Activated T-helper 1 cell treated with anti-CD3 and anti-CD28 coated beads, Interleukin-12 subunit alpha, Interleukin-12 subunit beta, Interleukin-2, Interleukin-4 antibody, amounts not matched to agents 30 ng/mL and 10 ng/mL and 1 ng/mL, durations not matched to agents 14 hours and 24 hours and 36 hours (primary cell): ENCODE measurements at places on chromosomes 4 and X. TPM values are rescaled to one million over a fixed set of nuclear protein-coding genes. Genes with fewer than 3 reads are reported as not detected.

CFP gene
- 2.3 and 4.9 TPM in 2 replicates for total RNA-seq

DNA sequence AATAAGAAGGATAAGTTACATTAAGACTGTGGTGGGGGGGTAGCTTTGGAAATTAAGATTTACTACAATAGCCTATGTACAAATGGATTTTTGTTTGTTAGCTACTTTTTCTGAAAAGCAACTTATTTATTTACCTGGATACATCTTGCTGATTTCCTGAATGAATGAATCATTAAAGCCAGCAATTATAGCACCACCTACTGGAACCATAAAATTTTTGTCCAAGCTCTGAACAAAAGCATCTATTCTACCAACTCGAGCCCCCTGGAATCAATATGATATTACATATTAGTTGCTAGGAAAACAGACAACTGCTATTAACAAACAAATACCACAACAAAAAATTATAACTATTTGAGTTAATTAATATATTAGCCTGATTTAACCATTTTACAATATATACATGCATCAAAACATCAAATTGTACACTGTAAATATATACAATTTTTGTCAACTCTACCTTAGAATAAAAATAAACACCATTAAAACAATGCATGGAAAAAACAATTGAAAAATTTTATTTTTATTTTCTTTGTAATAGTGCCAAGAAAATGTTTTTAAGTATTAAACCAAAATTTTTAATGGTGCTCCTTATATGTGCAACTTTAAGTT, 15.3 kb downstream of the SEPSECS start:
- H3K4me3 ChIP-seq: no peak overlapping the region
- no peaks in the 10 kb centered on the region for H3K4me1 ChIP-seq
- no peak for DNase-seq
- no peaks in the 10 kb centered on the region for H3K27me3 ChIP-seq
- no peak overlapping the region for H3K27ac ChIP-seq

GRCh38 chrX:68763481-68763880, 65.3 kb upstream of the EFNB1 start:
- peaks cover 2% of the 10 kb centered on the region for H3K27me3 ChIP-seq
- no peaks in the 10 kb centered on the region for H3K4me1 ChIP-seq
- H3K27ac ChIP-seq: no peak overlapping the region
- no peaks in the 10 kb centered on the region for H3K36me3 ChIP-seq

DNA sequence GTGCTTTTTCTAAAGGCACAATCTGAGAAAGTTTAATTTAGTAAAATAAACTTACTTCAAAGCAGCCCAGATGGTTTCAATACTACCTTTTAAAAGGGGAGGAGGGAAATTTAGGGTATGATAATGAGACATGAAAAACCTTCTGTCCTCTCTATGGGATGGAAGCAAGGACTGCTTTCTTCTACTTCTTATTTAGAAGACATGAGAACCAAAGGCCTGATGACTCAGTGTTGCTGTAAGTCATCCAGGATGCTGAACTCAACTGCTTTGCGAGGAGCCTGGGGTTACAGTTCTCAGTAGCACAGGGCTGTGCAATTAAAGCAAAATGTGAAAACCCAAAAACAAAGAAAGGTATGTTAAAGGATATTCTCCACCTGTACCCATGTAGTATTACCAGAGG, 140.8 kb upstream of the EDNRA start:
- no peak overlapping the region for H3K27ac ChIP-seq
- H3K27me3 ChIP-seq: no peaks in the 10 kb centered on the region
- no peaks in the 10 kb centered on the region for H3K36me3 ChIP-seq

- H3K4me1 ChIP-seq: no peaks in the 10 kb centered on the region
- H3K36me3 ChIP-seq: peaks cover 20% of the 10 kb centered on the region
- DNase-seq: no peak
- no peaks in the 10 kb centered on the region for H3K27me3 ChIP-seq
- no peak overlapping the region for H3K4me3 ChIP-seq
- no peak overlapping the region for H3K27ac ChIP-seq
Observed at GRCh38 chr4:81442484-81443085, 29.1 kb downstream of the RASGEF1B start.

GRCh38 chr4:128031756-128032384, 29.2 kb upstream of the LARP1B start:
- no peak overlapping the region for H3K4me3 ChIP-seq
- peaks cover 15% of the 10 kb centered on the region for H3K36me3 ChIP-seq
- H3K27ac ChIP-seq: no peak overlapping the region
- no peaks in the 10 kb centered on the region for H3K4me1 ChIP-seq
- DNase-seq: no peak
- H3K27me3 ChIP-seq: no peaks in the 10 kb centered on the region

DNA sequence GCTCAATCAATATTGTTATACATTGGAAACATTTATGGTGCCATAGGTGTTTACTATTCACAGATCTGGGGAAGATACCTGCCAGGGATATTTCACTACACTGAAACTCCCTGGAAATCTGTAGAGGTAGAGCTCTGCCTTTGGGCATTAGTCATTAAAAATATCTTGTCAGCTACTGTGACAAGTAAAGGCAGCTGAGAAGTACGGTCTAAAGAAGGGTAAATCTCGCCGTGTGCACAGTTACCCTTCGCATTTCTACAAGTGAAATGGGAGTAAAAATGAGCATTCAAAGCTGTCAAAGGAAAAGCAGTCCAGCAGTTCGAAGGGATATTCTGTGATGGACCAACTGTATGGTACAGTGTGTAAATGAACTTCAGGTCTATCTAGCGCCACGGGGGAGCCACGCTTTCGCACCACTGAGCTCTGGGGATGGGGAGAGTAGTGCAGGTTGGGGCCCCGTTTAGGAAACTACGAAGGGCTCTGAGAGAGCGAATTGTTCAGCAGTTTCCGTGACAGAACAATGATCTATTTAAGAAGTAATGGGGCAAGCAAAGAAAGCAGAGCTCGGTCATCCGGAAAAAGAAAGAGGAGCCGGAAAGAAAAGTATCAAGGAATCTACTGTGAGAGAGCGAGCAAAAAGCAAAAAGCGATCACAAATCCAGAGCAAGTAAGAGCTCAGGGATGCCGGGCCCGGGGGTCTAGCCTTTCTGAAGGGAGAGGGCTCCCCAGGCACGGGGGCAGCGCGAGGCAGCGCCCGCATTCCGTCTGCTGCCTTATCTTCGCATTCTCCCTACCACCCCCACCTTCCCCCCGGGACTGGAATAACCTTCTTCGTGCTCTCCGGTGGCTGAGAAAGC, 646 bp downstream of the TIGD4 start:
- H3K4me1 ChIP-seq: peaks cover 44% of the 10 kb centered on the region
- peaks cover 2% of the 10 kb centered on the region for H3K36me3 ChIP-seq
- peaks cover 28% of the 10 kb centered on the region for H3K27me3 ChIP-seq
- peak overlapping the region; percentile 94 for H3K27ac ChIP-seq
- peak overlapping the region; percentile 99 for H3K4me3 ChIP-seq

RAB39B gene
- total RNA-seq: 11.4 and 12.5 TPM in 2 replicates

GRCh38 chrX:48978226-48978625, 6.6 kb upstream of the KCND1 start:
- DNase-seq: no peak
- no peaks in the 10 kb centered on the region for H3K27me3 ChIP-seq
- H3K4me3 ChIP-seq: no peak overlapping the region

DNA sequence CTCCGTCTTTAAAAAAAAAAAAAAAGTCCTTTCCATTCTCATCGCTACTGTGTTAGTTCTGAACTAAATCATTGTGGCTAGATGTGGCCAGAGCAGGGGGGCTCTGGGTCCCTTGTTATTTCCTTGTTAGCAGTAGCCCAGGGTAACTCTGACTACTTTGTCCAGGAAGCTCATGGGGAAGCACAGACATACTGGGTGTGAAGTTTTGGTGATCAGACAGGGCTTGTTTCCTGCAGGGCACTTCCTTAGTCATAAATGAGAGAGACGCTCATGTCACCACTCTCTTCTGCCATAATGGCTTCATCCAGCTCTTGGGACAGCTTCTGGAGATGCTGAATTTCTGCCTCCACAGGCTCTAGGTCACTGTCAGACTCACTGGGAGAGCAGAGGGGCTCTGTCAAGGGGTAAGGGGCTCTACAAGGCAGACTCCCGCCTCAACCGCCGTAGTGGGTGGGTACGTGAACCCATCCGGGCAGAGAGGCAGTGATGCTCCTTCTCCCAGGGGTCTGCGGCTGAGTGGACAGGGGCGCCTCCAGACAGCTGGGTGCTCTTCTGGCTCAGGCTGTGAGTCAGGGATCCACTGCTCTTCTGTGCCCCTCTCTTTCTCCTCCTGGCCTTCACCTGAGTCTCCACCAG, 12.9 kb downstream of the STIM2 start:
- DNase-seq: peak; percentile 62
- peak overlapping the region; percentile 86 for H3K27ac ChIP-seq
- peak overlapping the region; percentile 61 for H3K4me3 ChIP-seq
- H3K27me3 ChIP-seq: no peaks in the 10 kb centered on the region
- peaks cover 23% of the 10 kb centered on the region for H3K36me3 ChIP-seq

GPR173 gene
- not detected in 2 replicates for total RNA-seq

MED12 gene
- total RNA-seq: 59.9 and 65.4 TPM in 2 replicates

- no peaks in the 10 kb centered on the region for H3K4me1 ChIP-seq
- H3K27ac ChIP-seq: no peak overlapping the region
- no peak for DNase-seq
- H3K27me3 ChIP-seq: no peaks in the 10 kb centered on the region
- H3K4me3 ChIP-seq: no peak overlapping the region
Observed at GRCh38 chrX:16319929-16320328, 152.6 kb downstream of the MAGEB17 start.

SPARCL1 gene
- total RNA-seq: not detected in 2 replicates

UGT8 gene
- 0.07 TPM in 1 of 2 replicates, not detected in the other for total RNA-seq

DNA sequence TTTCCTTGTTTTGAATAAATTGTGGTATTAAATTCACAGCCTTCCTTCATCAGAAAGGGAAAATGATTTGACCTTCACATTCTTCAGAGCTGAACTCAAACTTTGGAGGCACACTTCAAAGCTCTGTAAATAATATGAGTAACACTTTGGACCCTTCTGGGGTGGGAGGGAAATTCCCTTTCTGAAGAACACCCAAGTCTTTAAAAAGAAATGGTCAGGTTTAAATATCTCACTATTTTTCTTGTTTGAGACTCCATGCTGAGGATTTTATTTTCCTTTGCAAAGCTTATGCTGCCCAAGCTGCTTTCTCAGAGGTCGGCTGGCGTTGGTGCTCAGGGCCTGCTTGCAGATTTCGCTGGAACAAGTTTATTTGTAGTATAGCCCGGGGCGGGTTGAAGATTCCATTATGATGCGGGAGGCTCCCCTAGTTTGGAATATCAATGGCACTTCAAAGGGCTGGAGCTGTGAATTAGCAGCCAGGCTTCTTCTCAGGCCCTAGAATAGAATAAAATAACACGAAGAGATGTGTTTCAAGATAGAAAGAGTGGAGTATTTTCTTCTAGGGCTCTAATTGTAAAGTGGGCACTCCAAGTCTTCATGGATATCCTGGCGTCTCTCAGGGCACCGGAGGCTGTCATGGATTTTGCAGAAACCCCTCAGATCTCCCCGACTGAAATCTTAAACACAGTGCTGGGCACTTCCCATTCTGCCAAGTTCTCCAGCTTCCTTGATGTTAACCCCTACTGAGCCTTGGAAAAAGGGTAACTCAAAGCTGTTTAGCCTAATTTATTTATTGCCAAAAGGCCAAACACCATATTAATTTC, 315.6 kb downstream of the GPAT3 start:
- no peak overlapping the region for H3K27ac ChIP-seq
- no peaks in the 10 kb centered on the region for H3K27me3 ChIP-seq
- DNase-seq: no peak
- H3K36me3 ChIP-seq: no peaks in the 10 kb centered on the region
- H3K4me3 ChIP-seq: no peak overlapping the region

DNA sequence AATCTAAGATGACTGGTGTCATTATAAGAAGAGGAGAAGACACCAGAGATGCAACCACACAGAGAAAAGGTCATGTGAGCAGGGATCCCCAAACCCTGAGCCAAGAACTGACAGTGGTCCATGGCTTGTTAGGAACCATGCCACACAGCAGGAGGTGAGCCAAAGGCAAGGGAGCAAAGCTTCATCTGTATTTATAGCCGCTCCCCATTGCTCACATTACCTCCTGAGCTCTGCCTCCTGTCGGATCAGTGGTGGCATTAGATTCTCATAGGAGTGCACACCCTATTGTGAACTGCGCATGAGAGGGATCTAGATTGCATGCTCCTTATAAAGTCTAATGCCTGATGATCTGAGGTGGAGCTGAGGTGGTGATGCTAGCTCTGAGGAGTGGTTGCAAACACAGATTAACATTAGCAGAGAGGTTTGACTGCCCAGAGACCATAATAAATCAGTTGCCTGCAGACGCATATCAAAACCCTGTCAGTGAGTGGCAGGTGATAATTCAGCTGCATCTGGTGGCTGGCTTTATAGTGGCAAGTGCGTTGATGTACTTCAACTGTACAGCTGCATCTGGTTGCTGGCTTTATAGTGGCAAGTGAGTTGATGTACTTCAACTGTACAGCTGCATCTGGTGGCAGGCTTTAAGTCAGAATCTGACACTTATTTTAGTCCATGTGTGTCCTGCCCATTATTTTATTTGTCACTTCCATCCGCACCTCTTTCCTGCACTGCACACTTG, 19.8 kb upstream of the CXCL2 start:
- no peaks in the 10 kb centered on the region for H3K4me1 ChIP-seq
- DNase-seq: no peak
- no peak overlapping the region for H3K4me3 ChIP-seq
- no peak overlapping the region for H3K27ac ChIP-seq
- no peaks in the 10 kb centered on the region for H3K36me3 ChIP-seq

DNA sequence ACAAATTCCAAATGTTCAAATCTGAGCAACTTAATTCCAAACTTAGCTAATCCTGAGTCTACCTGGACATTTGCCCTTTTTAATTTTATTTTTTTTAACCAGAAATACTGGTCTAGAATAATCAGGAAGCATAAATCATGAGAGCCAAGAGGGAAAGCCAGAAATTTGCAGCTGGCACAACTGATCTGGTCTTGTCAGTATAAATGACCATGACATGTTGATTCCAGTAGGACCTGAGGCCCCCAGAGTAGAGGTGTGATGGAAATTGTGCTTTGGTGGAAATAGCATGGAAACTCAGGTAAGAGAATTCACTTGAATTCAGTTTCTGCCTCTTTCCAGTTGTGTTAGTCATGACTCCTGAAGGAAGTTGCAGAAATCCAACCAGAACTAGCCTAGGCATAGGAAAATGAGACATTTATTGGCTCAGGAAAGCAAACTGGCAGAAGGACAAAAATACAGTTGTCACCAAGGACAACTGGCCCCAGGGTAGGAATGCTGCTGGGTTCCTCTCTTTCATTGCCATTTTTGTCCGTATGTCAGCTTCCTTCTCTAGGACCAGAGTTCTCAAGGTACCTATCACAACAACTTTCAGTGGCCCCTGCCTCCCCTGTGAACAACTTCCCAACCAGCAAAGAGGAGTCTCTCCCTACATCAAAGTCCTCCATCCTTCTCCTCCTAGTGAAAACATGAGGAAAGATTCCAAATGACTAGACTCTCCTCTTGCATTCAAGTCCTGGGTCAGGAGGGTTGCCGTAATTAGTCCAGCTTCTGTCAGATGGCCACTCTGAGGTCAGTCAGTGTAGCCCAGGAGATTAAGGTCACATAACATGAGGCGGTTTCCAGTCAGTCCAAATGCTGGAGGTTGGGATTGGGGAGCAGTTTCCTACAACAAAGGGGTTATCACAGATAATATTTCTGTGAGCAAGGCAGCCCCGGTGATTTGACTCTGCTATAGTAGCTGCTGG, 29.3 kb upstream of the MYOZ2 start:
- H3K36me3 ChIP-seq: no peaks in the 10 kb centered on the region
- H3K4me1 ChIP-seq: no peaks in the 10 kb centered on the region
- no peak overlapping the region for H3K27ac ChIP-seq
- no peak for DNase-seq
- H3K4me3 ChIP-seq: no peak overlapping the region
- peaks cover 3% of the 10 kb centered on the region for H3K27me3 ChIP-seq
